ENCODE measurements at places on chromosomes 13 and 19.
A peak's percentile ranks its signal among the peaks of the same experiment; 100 is the strongest.

GRCh38 chr13:51844862-51845573 is at the start of gene TMEM272:
Gene TMEM272 (minus strand): TSS chr13:51845177. CDS start chr13:51838530, 6,647 bp downstream.
- no peak for DNase-seq

DNA sequence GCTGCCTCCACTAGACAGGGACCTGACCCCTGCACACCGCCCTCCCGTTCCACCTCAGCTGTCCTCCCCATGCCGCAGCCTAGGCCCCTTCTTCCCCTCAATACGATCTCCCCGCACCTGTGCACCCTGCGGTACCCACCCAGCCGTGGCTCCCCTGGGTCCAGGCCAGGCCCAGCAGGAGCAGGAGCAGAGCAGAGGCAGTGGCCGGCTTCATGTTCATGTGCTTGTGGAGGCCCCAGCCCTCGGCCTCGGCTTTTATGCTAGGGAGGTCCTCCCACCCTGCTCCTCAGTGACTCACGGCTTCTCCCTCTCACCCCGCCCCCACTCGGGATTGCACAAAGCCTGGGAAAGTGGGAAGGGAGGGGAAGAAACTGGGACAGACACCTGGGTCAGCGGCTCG is 11.4 kb upstream of the KRTDAP start:
- no peak for DNase-seq

GRCh38 chr13:37360556-37360955 is 238.0 kb downstream of the POSTN start:
- DNase-seq, result no peak

- DNase-seq, result no peak
These were observed 14.7 kb downstream of the CILP2 start for GRCh38 chr19:19552798-19553197.

DNA sequence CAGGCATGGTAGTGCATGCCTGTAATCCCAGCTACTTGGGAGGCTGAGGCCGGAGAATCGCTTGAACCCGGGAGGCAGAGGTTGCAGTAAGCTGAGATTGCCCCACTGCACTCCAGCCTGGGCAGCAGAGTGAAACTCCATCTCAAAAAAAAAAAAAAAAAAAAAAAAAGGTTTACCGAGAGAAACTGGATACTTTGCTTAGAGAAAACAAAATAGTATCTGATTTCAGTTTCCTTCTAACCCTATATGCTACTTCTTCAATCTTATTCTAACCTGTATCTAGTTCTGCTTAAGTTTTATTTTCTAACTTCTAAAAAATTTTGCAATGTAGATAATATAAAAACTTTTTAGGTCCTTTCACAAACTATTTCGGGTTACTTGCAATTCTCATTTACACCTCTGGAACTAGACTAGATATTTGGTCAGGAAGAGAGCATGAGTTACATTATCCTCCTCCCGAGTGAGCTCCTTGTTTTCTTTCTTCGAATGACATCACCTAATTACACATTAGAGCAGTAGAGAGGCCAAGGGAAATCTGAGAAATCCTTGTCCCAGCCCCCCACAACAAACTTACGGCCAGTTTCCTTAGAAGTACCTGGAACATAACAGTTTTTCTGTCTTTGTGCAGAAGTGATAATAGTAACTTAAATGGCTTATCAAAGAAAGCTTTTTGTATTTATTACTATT is 128.9 kb downstream of the B3GLCT start:
- DNase-seq, result no peak

GRCh38 chr13:112838038-112838841 is 130.8 kb upstream of the MCF2L start:
- DNase-seq, result no peak

DNA sequence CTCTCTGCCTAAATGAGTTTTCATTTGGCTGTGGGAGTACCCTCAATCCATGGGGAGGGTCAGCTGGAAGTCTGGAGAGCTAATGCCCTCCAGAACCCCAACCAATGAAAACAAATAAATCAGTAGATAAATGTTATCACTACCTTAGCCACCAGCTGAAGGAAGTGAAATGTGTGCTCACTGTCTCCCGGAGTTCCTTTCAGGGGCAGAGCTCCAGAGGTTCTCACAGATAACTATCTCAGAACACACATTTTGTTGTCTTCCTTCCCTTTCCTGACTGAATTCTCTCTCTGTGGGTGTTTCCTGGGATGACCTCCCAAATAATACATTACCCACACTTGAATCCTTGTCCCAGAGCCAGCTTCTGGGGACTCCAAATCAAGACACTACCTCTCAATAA is 779.6 kb downstream of the DIAPH3 start:
- no peak for DNase-seq

DNA sequence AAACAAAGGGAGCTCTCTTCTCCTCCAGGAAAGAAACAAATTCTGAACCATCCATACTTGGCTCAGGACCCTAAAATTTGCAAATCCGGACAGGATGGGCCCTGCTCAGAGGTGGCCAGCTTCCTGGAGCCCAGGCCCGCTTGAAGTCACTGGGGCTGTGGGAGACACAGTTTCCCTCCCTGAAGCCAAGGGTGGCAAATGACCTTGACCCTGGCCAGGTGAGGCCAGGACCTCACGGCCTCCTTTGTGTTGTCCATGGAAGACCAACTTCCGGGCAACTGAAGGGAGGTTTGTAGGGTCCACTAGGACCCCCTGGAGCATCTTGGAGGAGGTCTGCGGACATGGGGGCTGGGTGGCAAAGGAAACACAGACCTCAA is 5.5 kb downstream of the NANOS3 start:
- DNase-seq, result no peak

DNA sequence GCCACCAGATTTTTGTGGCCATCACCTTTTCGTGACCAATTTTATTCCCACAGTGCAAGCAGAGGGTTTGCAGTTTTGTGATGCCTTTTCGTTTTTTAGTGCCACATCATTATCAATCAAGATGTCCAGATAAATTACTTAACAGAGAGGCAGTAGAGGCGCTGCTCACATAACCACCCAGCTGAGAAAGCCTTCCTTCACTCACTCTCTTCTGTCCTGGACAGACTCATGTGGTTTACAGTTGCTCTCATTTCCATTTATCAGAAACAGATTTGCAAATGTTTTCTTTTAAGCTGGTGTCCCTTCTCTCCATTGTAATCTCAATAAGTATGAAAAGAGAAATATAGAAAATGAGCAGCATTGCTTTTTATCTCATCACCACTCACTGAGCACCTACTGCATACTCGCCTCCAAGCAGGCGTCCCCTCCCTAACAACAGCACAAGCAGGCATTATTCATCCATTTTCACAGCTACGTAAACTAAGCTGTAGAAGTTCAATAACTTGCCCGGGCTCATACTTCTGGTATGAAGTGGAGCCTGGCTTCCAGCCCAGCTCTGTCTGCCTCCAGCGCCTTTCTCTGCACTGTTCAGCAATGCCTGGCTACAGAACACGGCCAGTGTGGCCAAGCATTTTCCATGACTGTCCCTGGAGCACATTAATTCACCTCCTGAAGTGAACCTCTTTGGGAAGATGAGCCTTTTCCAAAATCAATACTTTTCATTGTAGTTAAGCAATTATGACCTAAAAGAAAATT is 34.6 kb upstream of the KATNAL1 start:
- no peak for DNase-seq

GRCh38 chr13:111256946-111257345 is 63.5 kb upstream of the TEX29 start:
- DNase-seq, result no peak

- no peak for DNase-seq
These were observed 1.9 kb upstream of the MRPS31 start for GRCh38 chr13:40772765-40773473.

- no peak for DNase-seq
These were observed 767.3 kb upstream of the GPC6 start for GRCh38 chr13:92459306-92459705.

DNA sequence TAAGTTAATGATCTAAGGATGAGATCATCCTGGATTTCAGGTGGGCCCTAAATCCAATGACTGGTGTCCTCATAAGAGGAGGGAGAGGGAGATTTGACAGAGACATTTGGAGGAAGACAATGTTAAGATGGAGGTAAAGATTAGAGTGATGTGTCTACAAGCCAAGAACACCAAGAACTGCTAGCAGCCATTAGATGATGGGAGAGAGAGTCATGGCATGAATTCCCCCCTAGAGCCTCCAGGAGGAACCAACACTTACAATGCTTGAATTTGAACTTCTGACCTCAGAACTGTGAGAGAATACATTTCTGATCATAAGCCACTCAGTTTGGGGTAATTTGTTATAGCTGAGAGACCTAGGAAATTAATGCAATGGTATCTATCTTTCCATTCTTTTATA is 68.1 kb upstream of the RFXAP start:
- DNase-seq, result no peak

DNA sequence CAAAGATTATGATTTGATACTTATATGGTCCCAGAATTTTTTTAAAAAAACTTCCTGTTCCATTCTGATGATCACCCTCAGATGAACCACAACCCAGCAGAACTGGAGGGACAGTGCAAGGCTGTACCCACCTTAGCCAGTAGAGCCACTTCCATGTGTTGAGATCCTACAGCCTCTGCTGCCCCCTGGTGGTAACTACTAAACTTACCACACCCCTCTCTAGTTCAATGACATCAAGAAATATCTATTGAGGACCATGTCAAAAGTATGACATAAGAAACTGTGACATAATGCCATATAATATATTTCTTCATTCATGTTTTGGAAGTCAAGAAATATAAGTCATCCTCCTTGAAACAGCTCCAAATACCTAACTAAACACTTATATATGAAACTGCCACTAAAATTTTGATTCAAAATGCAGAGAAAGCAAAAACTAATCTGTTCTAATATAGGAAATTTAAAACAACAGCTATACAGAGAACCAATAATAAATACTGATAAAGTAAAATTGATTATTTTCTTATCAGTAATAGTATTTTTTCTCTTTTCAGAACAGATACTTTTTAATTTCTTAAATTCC is 412.6 kb downstream of the KCTD12 start:
- DNase-seq, result peak; percentile 38

DNA sequence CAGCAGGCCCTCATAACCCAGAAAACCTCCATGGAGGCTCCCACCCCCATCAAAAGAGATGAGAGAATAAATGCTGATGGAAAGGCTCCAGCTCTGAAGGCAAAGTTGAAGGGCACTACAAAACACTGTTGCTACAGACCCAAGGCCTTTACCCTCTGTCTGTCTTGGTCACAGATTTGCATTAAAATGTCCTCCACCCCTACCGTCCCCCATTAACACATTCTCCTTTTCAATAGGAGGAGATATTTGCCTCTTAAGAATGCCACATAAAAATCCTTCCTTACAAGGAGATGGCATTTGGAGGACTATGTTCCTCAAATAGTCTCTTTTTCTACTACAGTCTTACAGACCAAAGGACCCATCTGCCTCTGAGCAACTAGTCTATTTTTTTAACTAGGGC is 361.5 kb downstream of the ENOX1 start:
- no peak for DNase-seq

DNA sequence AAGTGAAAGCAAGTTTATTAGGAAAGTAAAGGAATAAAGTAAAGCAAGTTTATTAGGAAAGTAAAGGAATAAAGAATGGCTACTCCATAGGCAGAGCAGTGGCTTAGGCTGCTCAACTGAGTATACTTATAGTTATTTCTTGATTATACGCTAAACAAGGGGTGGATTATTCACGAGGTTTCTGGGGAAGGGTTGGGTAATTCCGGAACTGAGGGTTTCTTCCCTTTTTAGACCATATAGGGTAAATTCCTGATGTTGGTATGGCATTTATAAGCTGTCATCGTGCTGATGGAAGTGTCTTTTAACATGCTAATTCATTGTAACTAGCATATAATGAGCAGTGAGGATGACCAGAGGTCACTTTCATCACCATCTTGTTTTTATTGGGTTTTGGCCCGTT is 194.3 kb downstream of the DLEU7 start:
- no peak for DNase-seq

DNA sequence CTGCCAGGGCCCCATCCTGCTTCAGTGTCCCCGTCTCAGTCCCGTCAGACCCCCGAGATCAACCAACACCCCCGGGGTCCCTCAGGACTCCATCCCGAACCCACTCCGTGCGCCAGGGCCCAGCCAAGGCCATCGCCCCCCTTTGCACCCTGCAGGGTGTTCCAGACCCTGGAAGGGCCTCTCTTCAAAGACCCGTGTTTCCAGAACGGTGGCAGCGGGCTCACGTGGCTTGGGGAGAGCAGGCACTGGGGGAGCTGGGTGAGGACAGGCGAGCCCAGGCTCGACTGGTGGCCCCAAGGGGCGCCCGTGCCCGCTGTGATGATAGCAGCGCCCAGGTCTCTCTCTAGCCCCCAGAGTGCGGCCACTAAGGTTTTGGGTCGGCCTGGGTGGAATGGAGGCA is 1.4 kb downstream of the KASH5 start:
- DNase-seq, result no peak

- DNase-seq, result no peak
These were observed 84.5 kb downstream of the DCLK1 start for GRCh38 chr13:36046672-36047071.

GRCh38 chr19:38819231-38819920 is 6.6 kb upstream of the LGALS4 start:
- no peak for DNase-seq

DNA sequence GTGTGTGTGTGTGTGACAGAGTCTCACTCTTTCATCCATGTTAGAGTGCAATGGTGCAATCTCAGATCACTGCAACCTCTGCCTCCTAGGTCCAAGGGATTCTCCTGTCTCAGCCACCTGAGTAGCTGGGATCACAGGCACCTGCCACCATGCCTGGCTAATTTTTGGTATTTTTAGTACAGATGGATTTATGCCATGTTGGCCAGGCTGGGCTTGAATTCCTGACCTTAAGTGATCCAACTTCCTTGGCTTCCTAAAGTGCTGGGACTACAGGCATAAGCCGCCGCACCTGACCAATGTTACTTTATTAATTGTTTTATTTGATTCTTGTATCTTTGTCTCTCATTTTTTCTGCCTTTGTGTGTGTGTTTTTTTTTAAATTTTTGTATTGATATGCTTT is 89.6 kb downstream of the ZNF486 start:
- DNase-seq, result no peak

DNA sequence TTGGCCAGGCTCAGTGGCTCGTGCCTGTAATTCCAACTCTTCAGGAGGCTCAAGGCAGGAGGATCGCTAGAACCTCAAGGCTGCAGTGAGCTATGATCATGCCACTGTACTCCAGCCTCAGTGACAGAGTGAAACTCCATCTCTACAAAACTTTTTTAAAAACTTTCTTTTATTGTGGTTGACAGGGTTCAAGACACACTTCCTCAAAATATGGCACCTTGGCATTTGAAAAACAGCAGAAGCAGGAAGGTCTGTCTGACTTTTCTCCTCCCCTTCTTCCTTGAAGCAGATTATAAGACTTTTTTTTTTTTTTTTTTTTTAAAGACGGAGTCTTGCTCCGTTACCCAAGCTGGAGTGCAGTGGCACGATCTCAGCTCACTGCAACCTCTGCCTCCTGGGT is 100.3 kb downstream of the TM9SF2 start:
- DNase-seq, result no peak

GRCh38 chr13:63625869-63626268 is 2210.2 kb upstream of the PCDH20 start:
- DNase-seq, result no peak
